Progenitor cell of endocrine pancreas (in vitro differentiated cells): ENCODE measurements at places on chromosomes 6 and 20.

- DNase-seq: no peak
Measured at GRCh38 chr20:41369673-41370072, 3.1 kb upstream of the EMILIN3 start.

- peak; percentile 99 for DNase-seq
Measured at GRCh38 chr20:13995086-13995665, at the start of gene MACROD2. Gene MACROD2, plus strand, starts transcription at chr20:13995516.

DNA sequence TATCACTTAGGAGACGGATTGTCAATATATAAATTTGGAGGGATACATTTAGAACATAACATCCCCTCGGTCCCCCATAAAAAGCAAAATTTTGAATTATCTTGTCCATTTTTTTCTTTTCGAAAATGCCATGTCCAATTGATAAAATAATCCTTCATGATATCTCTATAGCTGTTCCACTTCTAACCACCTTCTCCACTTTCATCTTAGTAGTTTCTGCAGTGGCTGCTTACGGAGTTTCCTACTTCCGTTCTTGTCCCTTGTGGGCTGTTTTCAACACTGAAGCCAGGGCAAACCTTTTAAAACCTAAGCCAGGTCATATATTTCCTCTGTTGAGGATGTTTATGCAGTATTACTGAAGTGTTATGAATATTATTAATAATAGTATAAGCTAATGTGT lies 37.9 kb downstream of the KCNQ5 start:
- no peak for DNase-seq

DNA sequence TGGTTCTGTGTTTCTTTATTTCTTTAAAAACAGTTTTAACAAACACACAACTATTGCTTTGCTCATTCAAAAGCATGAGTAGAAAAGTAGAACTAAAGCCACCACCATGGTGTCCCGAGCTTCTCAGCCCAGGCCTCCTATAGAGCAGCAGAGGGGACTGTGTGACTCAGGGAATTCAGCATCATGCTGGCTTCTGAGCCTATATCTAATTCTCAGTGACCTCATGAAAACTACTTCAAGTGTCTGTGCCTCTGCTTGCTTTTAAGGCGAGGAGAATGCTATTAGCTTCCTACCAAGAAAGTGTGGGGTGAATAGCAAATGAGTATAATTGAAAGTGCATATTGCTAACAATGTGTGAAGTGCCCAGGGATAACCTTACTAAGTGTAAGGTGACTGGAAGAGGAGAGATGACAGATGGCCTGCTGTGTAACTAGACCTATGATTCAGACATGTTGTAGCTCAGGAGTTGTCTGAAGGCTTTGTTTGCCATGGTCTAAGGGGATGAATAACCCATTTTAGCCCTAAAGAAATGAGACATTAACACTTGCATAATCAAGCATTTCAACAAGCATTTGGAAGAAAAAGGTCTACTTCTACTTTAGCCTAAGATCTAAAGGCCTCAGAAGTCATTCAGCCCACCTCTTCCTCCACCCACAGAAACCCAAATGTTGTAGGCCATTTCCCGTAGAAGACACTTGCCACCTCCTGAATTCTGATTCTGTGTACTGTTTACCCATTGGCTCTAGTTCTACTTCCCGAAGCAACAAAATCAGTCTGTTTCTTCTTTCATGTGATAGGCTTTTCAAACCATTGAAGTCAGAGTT lies 121.5 kb upstream of the ARG1 start:
- no peak for DNase-seq

DNA sequence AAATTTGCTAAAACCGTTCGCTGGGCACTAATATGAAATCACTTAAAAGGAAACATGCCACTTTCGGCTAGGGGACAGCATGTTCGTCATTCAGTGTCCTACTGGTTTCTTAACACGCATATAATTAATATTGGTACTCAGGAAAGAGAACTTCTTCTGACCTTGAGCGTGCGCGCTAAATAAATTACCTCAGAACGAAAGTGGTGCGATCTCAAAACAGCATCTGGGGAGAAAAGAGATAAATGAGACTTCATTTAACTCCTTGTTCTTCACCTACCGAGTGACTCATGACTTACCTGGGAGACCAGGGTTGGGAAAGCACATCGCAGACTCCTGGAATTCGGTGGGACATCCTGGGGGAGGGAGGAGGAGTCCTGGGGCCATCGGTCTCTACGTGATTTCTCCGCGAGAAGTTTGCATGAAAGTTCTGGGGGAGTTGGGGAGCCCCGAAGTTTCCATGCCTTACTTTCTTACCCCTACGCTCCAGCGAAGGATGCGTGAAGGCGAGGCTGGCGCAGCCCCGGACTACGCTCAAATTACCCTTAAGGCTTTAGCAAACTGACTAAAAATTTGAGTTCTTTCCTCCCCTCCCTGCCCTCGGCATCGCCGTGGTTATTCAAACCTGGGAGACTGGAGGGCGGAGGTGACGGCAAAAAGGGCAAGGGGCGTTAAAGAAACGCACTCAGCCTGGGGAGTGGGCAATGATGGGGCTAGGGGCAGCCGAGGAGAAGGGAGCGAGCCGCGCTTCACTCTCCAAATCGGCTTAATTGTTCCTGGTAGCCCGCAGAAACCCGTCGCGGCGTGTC lies 1.1 kb upstream of the BEND6 start:
- DNase-seq: no peak

DNA sequence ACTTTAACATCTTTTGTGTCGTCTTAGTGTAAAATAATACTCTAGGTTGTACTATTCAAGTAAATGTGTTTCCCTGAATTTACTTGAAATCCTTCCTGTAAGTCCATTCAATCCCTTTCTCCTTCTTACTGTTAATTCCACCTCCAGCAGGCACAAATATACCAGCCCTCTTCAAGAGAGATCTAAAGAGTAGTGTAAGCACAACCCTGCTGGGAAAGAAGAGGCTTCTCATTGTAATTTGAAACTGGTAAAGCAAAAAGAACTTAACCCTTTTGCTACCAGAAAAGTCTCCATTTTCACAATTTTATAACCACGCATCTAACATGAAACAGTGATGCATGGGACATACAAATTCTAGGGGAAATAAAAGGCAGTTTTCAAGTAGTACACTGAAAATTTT lies at the start of gene BMP5:
Gene BMP5 (minus strand): TSS at position 191 of the 400 bp plus-strand sequence. CDS start 725 bp downstream, outside the sequence.
- no peak for DNase-seq

DNA sequence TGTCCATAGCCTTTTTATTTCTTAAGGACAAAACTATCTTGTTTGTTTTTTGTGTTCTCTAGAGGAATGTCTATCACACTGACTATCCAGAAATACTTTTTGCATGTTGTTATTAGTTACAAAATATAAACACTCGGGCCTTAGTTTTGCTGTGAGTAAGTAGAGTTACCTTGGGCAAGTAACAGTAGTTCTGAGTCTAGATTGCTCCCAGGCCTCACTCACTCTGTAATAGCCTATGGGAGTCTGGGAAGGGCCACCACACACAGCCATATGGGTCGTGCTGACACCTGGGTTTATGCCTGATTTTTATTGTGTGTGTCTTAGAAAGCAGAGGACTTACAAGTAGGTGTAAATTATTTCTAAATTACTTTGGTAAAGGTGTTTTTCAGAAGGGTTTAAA lies 185.8 kb downstream of the TMEM242 start:
- no peak for DNase-seq

- DNase-seq: no peak
Measured at GRCh38 chr6:49776444-49776843, 10.6 kb downstream of the PGK2 start.

DNA sequence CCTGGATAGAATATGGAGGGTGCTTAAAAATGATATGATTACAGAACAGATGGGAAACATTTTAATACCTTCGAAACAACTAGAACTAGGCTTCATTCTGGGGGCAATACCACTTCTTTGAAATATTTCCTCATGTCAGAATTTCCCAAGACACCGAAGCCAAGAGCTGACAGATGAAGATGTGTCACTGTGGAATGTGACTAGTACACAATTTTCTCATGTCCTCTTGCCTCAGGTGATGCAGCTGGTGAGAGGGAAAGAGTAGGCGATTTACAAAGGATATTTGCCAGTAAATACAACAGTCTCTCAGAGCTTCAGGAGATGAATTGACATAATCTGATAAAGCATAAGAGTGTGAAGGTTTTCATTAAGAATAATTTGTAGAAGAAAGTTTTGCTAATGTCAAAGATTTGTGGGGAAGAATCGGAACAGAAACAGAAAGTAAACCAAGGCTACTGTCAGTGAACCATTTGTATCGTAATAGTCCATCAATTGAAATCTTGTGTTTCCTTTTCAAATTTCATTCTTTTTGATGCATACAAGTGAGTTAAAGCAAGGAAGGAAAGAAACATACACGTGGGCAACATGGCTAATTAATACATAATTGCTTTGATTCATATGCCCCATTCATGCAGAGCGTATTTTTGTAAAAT lies 164.7 kb upstream of the CCN2 start:
- no peak for DNase-seq

DNA sequence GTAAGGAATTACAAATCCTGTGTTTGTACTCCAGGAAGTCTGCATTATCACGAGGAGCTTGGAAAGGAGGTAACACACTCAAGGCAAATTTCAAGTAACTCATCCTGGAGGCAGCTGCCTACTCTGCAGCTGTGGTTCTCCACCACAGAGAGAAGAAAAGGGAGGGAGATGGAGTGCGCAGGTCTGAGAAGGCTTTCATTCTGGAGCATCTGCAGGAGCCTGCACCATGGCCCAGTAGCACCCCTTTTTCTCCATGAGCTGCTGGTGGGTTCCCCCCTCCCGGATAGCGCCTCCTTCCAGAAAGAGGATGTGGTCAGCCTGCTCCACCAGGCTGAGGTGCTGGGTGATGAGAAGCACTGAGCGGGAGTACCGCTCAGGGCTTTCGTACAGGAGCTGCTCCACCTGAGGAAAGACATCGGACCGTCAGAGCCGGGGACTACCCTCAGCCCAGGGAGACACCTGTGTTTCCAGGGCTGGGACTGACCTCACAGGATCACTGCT lies 1.6 kb upstream of the PSMB8 start:
- DNase-seq: no peak

GRCh38 chr6:143941852-143942627 lies 66.0 kb downstream of the PLAGL1 start:
- peak; percentile 19 for DNase-seq

GRCh38 chr20:47854687-47855212 lies 69.5 kb upstream of the SULF2 start:
- no peak for DNase-seq

DNA sequence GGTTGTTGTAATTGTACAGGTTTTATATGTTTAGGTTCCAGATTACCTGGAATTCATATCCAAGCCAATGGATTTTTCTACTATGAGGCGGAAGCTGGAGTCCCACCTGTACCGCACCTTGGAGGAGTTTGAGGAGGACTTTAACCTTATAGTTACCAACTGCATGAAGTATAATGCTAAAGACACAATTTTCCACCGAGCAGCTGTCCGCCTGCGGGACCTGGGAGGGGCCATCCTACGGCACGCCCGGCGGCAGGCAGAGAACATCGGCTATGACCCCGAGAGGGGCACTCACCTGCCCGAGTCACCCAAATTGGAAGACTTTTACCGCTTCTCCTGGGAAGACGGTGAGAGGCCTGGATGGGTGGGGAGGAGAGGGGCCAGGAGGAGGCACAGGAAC lies 13.6 kb downstream of the BRPF3 start:
- DNase-seq: no peak

DNA sequence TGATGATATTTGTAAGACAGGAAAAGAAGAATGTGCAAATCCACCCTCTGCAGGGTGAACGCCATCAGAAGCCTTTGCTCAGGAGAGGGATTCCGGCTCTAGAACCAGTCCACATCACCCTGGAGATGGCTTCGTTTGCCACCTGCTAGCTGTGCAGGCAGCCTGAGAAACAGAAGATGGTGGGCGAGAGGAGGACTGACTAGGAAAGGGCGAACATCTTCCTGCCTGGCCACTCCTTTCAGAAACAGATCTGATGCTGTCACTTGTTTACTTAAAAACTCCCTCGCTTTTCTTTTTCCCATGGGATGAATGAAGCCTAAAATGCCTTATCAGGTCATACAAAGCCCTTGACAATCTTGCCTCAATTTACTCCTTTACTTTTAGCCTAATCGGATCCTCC lies 1.2 kb downstream of the PTPRA start:
- DNase-seq: no peak
